ENCODE measurements at places on chromosomes 13 and 19. TPM values are rescaled to one million over a fixed set of nuclear protein-coding genes. Genes with fewer than 3 reads are reported as not detected.

The CCDC8 gene
- 30.8 TPM for total RNA-seq

The ZNF234 gene
- total RNA-seq: 8.7 TPM

The CRX gene
- total RNA-seq: not detected

GRCh38 chr13:60402022-60402421 is 5.0 kb downstream of the TDRD3 start:
- no peak for DNase-seq

Data from left ventricle myocardium inferior (tissue), 1 donor.